Glutamatergic neuron (in vitro differentiated cells): ENCODE measurements at places on chromosomes 1 and 21. TPM values are rescaled to one million over a fixed set of nuclear protein-coding genes. Genes with fewer than 3 reads are reported as not detected.

The MFSD2A gene
- 5.6 TPM for total RNA-seq

DNA sequence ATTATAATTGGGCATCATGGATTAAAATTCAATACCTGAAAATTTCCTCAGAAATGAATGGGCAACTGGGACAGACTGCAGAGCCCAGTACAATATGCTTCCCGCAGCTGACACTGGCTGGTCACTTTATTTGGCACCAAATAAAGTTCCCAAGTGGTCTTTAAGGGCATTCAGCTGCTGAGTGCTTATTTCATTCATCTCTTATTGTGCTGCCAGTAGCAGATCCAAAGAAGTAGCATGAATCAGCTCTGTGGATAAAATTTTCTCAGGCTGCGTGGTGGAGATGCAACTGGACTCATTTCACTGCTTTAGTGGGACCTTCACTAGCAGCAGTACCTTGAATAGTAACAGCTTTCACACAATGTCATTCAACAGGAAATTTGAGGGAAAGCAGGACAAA, 226.3 kb upstream of the ADGRL2 start:
- no peak overlapping the region for H3K4me3 ChIP-seq
- no peaks in the 10 kb centered on the region for H3K27me3 ChIP-seq
- H3K36me3 ChIP-seq, result no peaks in the 10 kb centered on the region
- H3K27ac ChIP-seq, result no peak overlapping the region
- DNase-seq, result no peak

The ZMYM1 gene
- 12.1 TPM for total RNA-seq

DNA sequence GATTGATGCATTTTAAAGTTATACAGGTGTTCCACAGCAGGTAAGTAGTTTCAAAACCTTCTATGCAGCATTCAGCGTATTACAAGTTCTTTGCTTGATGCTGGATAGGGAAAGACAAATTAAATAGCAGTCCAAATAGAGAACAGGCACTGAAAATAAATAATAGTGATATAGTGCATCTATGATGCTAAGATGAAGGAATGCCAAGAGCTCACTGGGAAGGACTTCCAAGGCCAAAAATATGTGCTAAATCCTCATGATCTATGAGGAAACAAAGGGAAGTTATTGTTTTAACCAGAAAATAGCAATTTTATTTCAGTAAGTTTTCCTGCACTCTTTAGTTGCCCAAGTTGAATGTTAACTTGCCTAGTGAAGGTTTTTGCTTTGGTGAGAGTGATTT, 127.8 kb upstream of the GREM2 start:
- no peaks in the 10 kb centered on the region for H3K27me3 ChIP-seq
- DNase-seq, result no peak
- H3K4me1 ChIP-seq, result no peaks in the 10 kb centered on the region

DNA sequence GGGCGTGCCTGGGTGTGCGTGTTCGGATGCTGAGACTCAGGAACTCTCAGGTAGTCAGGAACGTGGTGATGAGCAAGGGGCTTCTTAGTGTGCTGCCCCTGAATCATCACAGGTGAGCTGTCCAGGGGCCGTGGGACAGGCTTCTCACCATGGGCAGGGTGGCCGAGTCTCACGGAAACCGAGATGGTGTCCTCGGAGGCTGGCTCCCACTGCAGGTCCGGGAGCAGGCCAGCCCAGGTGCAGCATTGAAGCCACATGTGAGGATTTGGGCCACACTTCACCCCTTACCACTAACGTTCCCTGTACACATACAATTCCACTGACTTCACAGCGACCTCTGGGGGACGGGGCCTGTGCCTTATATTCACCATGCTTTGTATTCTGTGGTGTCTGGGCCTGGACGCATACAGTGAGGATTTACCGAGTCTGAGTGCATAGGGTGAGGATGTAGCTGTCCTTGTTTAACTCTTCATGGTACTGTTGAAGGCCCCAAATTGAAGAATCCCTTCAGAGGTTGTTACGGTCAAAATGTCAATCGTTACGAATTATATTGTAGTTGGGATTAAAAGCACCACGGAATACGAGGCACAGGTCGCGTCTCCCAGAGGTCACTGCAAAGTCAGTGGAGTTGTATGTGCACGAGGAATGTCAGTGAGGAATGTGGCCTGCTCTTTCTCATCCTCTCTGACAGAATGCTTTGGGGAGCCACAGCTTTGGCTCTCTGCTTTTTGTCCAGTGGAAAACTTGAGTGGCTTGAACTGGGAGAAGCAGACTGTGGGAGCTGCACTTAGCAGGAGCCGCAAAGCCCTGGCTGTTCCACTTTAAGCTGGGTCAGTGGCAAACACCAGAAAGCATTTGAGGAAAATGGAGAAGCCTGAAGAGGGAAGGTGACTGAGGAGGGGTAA, 95.3 kb downstream of the MTR start:
- H3K27ac ChIP-seq, result no peak overlapping the region
- H3K4me3 ChIP-seq, result no peak overlapping the region
- H3K4me1 ChIP-seq, result peaks cover 24% of the 10 kb centered on the region
- peaks cover 5% of the 10 kb centered on the region for H3K36me3 ChIP-seq
- no peaks in the 10 kb centered on the region for H3K27me3 ChIP-seq
- DNase-seq, result no peak
